ENCODE measurements at places on chromosomes 1 and 21.
A peak's percentile ranks its signal among the peaks of the same experiment; 100 is the strongest.

DNA sequence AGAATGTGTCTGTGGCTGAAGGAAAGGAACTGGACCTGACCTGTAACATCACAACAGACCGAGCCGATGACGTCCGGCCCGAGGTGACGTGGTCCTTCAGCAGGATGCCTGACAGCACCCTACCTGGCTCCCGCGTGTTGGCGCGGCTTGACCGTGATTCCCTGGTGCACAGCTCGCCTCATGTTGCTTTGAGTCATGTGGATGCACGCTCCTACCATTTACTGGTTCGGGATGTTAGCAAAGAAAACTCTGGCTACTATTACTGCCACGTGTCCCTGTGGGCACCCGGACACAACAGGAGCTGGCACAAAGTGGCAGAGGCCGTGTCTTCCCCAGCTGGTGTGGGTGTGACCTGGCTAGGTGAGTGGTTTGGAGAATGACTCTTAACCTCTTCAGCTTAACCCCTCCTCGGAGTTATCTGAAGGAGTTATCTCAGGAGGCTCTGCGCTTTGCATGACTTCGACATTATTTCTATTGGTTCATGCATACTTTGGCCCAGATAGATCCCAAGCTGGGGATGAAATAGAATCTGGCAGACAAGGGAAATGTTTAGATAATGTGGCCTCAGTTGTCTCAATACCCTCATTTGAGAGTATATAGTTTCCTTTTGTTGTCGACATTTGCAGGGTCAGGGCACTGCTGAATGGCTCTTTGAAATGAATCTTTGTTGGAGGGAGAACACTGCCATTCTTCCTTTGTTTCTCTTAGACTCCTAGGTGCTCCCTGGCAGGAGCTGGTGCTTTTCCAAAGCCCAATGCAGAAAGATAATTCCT is 39.7 kb downstream of the PTGFRN start:
- no peak for DNase-seq

- DNase-seq = no peak
Measured at GRCh38 chr1:194194724-194195123, 1008.3 kb upstream of the B3GALT2 start.

- DNase-seq = no peak
Measured at GRCh38 chr21:39037807-39038405, 145.3 kb downstream of the PSMG1 start.

DNA sequence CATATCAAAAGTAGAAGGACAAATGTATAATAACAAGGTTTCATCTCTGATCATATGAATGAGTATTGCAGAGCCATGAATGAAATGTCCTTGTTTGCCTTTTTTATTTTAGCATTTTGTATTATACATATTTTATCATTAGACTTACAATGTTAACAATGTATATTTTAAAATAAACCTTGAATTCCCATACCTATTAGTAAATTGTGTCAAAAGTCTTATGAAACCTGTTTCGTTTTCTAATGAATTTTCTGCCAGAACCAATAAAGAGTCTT is 646 bp downstream of the DNAJB4 start:
- no peak for DNase-seq

GRCh38 chr1:184622136-184622823 is 132.4 kb downstream of the EDEM3 start:
- peak; percentile 61 for DNase-seq

- DNase-seq = peak; percentile 75
Measured at GRCh38 chr21:45364468-45365185, 40.3 kb upstream of the COL18A1 start.
